ENCODE measurements at places on chromosomes 1 and 21.

GRCh38 chr1:180773210-180773865 lies 139.4 kb upstream of the KIAA1614 start:
- DNase-seq = peak; percentile 42

- no peak for DNase-seq
Observed at GRCh38 chr1:172948457-172948856, 102.3 kb downstream of the TNFSF18 start.

GRCh38 chr1:64508629-64509028 lies 38.7 kb downstream of the CACHD1 start:
- no peak for DNase-seq

GRCh38 chr1:20371883-20372282 lies 81.2 kb downstream of the VWA5B1 start:
- DNase-seq = no peak

DNA sequence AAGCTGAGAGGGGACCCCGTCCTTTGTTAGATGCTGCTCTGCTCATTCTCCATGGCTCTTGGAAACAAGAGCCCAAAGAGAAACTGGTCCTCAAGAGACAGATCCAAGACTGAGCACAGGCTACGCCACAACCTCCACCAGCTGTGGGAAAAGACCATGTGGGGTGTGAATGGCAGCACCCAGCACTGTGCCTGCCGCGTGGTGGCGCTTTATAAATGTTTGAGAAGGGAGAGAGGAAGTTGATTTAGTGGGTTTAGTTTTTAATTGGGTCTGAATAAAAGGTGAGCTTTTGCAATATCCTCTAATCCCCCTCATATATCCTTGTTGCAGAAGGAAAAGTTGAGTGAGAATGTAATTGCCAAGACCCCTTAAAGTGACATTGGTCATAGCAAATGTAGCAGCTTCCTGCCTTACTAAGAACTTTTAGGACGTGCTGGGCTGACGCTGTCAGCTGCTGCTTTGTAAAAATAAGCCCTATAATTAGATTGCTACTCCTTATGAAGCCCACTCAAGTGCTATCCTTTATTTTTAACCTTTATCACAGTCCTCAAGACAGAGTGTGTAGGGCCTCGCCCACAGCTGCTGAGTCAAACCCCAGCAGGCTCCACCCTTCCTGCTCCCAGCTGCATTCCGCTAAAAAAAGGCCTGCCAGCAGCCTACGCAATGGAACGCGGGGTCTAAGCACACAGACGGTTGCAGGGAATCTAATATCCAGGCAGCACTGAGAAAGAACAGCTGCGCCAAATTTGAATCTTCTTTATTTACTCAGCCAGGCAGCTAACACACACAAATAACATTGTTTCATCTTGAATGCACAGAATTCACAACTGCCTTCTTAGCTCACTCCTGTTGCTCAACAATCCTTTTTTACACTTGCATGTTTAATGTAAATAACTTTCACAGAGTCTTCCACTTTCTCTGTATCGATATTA lies 47.4 kb upstream of the PRDX6 start:
- peak; percentile 36 for DNase-seq

- no peak for DNase-seq
Observed at GRCh38 chr1:2605509-2606395, 19.2 kb downstream of the PRXL2B start.

GRCh38 chr1:26972390-26972789 lies 12.1 kb upstream of the KDF1 start:
- DNase-seq = no peak

GRCh38 chr1:43861988-43862735 lies 71.4 kb upstream of the ARTN start:
- DNase-seq = no peak

DNA sequence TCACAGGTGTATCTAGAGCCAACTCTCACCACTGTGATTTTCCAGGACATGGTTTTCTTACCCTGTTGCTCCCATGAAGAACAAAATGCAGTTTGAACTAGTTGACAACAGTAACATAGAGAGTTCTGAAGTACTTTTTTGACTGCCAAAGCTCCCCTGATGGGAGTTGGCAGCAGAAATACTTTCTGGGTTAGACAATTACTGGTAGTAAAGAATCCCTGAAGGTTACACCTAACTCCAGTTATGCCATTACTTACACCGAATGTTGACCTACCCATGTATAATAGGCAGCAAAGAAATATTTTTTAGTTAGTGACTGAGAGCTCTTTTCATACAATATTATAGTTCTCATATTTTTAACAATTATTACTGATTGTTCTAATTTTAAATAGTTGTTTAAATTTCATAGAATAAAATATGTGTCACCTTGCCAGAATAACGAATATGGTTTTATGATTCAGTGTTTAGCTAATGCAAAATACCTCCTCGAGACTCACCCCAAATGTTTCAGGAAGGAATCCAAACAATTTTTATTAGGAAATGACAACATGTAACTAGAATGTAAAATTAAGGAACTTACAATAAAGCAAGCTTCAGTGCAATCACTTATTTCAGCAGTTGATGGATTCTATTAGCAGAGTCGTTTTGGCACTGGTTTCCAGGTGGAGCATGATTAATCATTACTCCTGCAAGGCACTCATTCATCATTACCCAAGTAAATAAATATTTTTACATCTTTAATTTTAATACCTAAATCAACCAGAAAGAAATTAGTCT lies 237.6 kb downstream of the MRPL39 start:
- DNase-seq = no peak

- DNase-seq = peak; percentile 77
Observed at GRCh38 chr1:209805875-209806760, at the start of gene IRF6. Gene IRF6 (minus strand): TSS chr1:209806142. CDS start chr1:209801413, 4,729 bp downstream.

DNA sequence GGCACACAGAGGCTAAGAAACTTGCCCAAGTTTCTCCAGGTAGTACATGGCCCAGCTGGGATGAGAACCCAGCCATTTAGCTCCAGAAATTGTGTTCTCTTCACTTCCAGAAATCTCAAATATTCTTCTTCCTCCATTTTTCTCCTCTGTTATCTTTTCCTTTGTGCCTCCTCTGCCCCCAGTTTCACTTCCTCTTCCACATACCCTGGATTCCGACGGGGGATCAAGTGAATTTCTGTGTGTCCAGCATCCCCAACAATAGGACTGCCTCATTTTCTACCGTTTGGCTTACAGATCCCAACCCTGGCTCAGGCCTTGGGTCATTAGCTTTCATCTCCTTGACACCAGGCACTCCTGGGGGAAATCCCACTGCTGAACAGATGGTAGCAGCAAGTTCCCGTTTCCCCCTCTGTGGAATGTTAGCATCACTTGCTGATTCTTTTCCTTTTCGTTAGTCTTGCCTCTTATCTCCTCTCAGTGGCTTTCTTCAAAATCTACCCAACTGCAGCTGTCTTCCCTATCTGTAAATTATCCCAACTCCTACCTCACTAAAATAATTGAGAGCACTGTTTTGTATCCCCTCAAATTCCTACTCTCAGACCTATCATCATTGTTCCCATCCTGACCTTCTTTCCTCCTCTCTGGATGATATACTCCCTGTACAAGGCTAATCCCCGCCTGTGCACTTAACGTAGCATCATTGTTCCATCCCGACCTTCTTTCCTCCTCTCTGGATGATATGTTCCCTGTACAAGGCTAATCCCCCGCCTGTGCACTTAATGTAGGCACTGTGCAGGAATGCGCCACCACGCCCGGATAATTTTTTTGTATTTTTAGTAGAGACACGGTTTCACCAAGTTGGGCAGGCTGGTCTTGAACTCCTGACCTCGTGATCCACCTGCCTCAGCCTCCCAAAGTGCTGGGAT lies 36.5 kb downstream of the SCCPDH start:
- DNase-seq = no peak

DNA sequence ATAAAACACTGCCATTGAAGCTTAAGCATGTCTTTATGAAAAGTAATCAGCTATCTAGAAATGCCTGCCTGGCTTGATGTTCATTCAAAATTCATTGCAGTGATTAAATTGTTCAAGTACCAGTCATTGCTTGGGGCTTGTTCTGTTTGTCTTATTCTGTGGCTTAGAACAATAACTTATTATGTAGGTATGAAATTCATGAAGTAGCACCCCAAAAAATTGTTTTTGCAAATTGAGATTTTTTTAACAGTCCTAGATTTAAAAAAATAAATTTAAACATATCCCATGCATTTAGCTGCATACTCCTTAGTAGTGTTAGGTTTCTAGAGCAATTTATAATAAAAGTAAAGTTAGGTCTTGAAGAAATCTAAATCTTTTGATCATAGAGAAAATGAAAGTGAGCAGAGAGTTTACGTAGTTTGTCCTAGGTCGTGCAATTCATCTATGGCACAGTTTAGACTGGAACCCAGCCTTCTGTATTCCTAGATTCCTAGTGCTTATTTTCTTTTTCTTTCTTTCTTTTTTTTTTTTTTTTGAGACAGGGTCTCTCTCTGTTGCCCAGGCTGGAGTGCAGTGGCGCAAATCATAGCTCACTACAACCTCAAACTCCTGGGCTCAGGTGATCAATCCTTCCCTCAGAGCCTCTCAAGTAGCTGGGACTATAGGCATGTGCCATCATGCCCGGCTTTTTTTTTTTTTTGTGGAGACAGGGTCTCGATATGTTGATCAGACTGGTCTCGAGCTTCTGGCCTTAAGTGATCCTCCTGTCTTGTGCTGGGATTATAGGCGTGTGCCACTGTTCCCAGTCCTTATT lies 9.3 kb downstream of the MIER1 start:
- DNase-seq = peak; percentile 26

GRCh38 chr1:40553017-40553416 lies 21.6 kb downstream of the ZNF684 start:
- DNase-seq = no peak

DNA sequence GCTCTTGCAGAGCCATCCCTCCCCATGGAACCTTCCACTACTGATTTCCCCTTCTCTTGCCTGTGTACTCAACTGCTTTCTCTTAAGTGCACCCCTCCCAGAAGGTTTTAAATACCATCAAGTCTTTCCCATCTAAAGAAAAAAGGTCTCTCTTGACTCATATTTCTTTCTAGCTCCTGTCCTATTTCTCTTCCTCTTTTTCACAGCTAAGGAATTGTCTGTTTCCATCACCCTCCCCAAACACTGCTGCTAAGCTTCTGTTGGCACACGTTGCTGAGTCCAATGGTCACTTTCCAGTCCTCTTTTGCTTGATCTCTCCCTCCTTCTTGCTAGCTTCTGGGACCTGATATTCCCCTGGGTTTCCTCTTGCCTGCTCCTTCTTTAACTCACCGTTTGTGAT lies 13.3 kb upstream of the GNL2 start:
- DNase-seq = no peak

GRCh38 chr1:154842635-154843034 lies 27.4 kb downstream of the KCNN3 start:
- no peak for DNase-seq

GRCh38 chr1:15523104-15524020 lies 653 bp downstream of the CASP9 start:
- DNase-seq = peak; percentile 16

GRCh38 chr1:201641524-201642253 lies 102.8 kb downstream of the NAV1 start:
- DNase-seq = no peak

GRCh38 chr1:223153177-223154119 lies 10.4 kb upstream of the TLR5 start:
- no peak for DNase-seq

- DNase-seq = no peak
Observed at GRCh38 chr1:43203859-43204258, 31.7 kb downstream of the CFAP57 start.

- DNase-seq = no peak
Observed at GRCh38 chr21:17139696-17140095, 373.1 kb upstream of the CXADR start.

DNA sequence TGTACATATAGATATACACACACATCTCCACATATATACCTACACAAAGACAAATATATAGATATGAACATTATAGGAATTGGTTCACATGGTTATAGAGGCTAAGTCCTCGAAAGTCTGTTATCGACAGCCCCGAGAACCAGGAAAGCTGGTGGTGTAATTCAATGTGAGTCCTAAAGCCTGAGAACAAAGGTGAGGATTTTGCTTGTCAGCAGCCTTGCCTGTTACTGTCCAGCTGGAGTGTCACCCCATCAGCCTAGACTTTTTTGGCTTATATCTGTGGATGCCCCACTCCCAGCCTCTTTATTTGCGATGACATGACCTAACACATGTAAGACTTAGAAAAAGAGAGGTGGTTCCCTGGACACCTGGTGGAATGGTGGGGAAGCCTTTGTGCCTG lies 97.0 kb downstream of the GIPC2 start:
- DNase-seq = no peak

DNA sequence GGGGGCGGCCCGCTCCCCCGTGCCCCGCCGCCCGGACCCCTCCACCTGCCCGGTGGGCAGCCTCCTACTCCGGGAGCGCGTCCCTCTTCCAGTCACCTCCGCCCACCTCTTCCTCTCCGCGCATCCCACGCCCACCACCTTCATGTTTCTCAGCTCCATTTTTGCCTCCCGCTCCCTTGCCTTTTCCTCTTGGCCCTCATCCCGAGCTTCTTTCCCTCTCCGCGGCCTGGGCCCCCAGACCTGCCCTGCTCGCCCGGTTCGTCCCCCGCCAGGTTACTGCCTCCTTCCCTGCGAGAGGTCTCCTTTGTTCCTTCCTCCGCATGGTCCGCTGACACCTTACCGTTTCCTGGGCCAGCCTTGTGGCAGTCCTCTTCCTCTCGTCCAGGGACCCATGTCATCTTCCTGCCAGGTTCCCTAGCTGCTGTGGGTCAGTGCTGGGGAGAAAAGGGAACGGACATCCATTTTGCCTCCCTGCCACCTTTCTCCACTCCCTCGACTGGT lies 563 bp downstream of the QSOX1 start:
- peak; percentile 23 for DNase-seq

DNA sequence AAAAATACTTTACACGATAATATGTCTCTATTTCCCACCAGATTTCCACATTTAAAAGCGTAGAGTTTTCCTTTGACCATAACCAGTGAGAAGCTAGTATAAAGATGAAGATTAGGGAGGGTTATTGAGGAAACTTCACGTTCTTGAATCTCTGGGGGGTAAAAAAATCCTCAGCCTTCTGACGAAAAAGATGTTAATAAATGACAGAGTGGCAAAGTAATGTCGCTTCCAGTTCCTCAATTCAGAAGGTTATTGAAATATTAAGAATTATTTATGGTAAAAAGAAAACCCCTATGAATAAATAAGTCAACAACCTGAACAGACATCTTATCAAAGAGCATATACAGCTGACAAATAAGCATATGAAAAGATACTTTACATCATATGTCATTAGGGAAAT lies 241.0 kb downstream of the GPATCH2 start:
- DNase-seq = no peak

DNA sequence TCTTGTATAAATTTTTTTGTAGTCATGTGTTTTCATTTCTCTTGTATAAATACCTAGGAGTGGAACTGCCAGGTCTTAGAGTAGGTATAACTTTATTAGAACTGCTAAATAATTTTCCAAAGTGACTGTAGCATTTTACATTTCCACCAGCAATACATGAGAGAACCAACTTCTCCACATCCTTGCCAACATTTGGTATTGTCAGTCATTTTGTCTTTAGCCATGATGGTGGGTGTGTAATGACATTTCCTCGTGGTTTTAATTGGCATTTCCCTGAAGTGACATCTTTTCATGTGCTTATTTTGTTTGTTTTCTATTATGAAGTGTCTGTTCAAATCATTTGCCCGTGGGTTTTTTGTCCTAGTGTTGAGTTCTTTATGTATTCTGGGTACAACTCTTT lies 29.7 kb downstream of the ZBTB8A start:
- no peak for DNase-seq

GRCh38 chr1:3918966-3919611 lies 19.0 kb upstream of the C1orf174 start:
- no peak for DNase-seq

- no peak for DNase-seq
Observed at GRCh38 chr1:156090138-156090839, 8.0 kb upstream of the MEX3A start.
